Brain microvascular endothelial cell (primary cell): ENCODE measurements at places on chromosomes 4 and X.

DNA sequence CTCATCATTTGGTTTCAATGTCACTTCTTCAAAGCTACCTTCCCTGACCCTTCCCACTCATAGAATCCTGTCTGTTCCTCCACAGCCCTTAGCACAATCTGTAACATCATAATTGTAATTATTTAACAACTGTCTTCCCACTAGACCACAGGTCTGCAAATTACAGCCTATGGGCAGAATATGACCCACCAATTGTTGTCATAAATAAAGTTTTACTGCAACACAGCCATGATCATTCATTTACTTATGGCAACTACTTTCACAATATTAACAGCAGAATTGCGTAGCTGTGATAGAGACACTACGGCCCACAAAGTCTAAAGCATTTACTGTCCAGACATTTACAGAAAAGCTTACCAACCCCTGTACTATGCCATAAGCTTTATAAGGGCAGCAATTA lies 15.9 kb downstream of the USP46 start:
- no peak for DNase-seq

GRCh38 chr4:71456841-71457240 lies 118.0 kb downstream of the SLC4A4 start:
- DNase-seq = peak; percentile 90

GRCh38 chr4:159420162-159421057 lies 317.5 kb downstream of the RAPGEF2 start:
- no peak for DNase-seq

DNA sequence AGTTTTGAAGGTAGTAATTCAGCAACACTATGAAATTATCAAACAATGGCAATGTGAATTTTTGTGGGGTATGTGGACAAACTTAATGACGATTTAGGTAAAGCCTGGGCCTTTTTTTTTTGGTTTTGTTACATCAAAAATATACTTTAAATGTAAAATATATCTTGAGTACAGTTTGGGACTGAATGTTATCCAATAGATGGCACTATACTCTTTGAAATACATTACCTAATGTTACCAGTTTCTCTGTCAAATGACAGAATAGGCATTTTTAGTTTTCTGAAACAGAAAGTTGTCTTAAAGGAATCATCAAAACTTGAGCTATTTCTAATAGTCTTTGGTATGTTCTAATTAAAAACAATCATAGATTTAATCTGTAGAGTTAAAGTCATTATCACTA lies 1651.9 kb downstream of the C4orf33 start:
- no peak for DNase-seq

DNA sequence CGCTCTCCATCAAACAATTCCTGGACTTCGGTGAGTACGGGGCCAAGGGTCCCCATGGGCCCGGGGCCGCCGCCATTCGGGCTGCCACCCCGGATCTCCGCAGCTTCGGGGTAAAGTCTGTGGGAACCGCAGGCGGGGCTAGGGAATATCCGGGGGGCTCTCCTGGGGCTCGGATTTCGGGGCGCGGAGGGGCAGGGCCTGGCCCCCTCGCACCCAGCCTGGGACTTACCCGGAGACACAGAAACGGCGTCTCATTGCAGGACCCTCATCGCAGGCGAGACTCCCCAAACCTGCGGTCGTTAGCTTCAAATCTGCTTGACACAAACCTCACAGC lies 413 bp downstream of the PDK3 start:
- DNase-seq = no peak

GRCh38 chr4:98656886-98657285 lies 1.5 kb downstream of the TSPAN5 start:
- no peak for DNase-seq

GRCh38 chr4:103786014-103786413 lies 66.2 kb upstream of the TACR3 start:
- DNase-seq = peak; percentile 1

- DNase-seq = no peak
Measured at GRCh38 chrX:83759872-83760271, 101.1 kb upstream of the CYLC1 start.
